ENCODE measurements at places on chromosomes 7 and 10. TPM values are rescaled to one million over a fixed set of nuclear protein-coding genes. Genes with fewer than 3 reads are reported as not detected.

NXPH1 gene
- not detected for total RNA-seq

CTAGE4 gene
- total RNA-seq, result 1.9 TPM

DNA sequence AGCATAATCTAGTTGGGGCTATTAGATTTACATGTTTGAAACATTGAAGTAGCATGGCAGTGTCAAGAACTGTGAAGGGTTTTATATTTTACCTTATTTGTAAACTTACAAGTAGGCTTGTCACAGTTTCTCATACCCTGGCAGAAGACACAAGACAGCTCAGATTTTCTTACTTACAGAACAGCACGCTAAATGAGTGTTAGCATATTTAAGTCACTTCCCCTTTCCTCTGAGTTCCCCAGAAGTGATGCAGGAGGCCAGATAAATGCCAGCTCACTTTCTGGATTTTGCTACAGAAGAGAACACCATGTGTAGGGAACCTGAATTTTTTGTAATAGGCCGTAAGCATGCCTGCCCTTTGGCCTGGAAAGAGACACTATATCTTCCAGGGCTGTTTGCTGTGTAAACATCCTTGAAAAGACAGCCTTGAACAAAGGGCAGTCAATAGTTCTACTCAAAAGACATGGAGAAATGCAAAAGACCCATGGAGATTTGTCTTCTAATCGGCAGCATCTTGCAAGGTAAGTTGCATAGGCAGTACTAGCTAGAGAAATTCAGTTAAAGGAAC is 279.1 kb downstream of the PHF14 start:
- no peak overlapping the region for H3K4me3 ChIP-seq
- H3K4me1 ChIP-seq, result no peaks in the 10 kb centered on the region
- no peaks in the 10 kb centered on the region for H3K27me3 ChIP-seq

- DNase-seq, result no peak
- H3K4me1 ChIP-seq, result no peaks in the 10 kb centered on the region
- H3K36me3 ChIP-seq, result peaks cover 15% of the 10 kb centered on the region
- no peak overlapping the region for H3K27ac ChIP-seq
Observed at GRCh38 chr10:96904648-96905047, 72.5 kb downstream of the LCOR start.

ASZ1 gene
- not detected for total RNA-seq

ZNF736 gene
- total RNA-seq, result 31.2 TPM

DNA sequence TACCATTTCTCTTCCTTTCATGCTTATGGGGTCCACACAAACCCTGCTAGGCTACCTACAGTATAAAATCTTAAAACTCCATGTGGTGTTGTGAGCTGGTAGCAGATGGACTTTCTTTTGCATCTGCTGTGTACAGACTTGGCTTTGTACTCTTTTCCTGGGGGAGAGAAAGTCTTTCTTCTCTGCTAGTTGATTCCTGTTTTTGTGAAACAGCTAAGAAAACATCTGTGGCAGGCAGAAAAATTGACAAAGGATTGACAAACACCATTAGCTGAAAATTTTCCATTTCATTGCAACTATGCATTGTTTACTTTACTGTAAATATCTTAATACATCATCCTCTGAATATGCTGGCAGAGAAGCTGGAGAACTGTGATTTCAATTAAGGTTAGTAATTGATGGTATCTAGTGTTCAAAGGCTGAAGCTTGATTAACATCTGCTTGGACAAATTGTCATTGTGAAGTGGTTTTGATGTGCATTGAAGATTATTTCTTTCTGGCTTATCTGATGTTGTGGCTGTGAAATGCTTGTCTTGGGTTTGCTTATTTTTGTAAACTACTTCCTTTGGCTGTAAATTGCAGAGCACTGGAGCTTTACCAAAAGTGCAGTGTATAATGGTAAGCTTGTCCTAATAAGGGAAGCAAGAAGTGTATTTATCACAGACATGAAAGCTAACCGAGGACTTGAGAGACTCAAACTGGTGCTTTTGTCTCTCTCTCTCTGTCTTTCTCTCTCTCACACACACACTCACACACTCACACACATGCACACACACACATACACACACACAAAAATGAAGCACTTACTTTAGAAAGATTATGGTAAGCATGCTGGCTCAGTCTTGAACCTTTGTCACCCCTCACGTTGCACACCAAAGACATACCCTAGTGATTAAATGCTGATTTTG is at the start of gene FOXP2:
FOXP2 (plus strand) TSS at position 660 of the 908 bp plus-strand sequence. CDS start 11,697 bp downstream, outside the sequence.
- no peaks in the 10 kb centered on the region for H3K4me1 ChIP-seq
- no peaks in the 10 kb centered on the region for H3K36me3 ChIP-seq
- H3K27me3 ChIP-seq, result no peaks in the 10 kb centered on the region
- H3K4me3 ChIP-seq, result no peak within 1 kb of the TSS
- DNase-seq, result no peak

AZGP1 gene
- total RNA-seq, result 1.3 TPM

DNA sequence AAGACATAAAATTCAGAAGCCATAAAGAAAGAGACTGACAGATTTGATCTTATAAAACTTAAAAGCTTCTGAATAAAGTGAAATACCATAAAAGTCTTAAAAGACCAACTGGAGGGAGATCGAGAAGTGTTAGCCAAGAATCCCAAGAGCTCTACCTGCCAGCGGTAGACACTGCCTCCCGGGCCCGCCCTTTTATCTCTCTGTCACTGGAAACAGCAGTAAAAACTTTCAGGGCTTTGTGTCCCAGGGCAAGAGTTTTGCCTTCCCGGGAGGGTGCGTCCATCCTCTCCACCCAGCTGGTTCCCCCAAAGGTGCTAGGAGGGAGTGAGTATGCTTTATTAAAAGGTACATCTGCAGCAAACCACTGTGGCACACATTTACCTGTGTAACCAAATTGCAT is 5.8 kb downstream of the PLA2G12B start:
- no peaks in the 10 kb centered on the region for H3K27me3 ChIP-seq
- H3K36me3 ChIP-seq, result no peaks in the 10 kb centered on the region
- no peak overlapping the region for H3K4me3 ChIP-seq
- H3K4me1 ChIP-seq, result no peaks in the 10 kb centered on the region
- H3K27ac ChIP-seq, result no peak overlapping the region

DNA sequence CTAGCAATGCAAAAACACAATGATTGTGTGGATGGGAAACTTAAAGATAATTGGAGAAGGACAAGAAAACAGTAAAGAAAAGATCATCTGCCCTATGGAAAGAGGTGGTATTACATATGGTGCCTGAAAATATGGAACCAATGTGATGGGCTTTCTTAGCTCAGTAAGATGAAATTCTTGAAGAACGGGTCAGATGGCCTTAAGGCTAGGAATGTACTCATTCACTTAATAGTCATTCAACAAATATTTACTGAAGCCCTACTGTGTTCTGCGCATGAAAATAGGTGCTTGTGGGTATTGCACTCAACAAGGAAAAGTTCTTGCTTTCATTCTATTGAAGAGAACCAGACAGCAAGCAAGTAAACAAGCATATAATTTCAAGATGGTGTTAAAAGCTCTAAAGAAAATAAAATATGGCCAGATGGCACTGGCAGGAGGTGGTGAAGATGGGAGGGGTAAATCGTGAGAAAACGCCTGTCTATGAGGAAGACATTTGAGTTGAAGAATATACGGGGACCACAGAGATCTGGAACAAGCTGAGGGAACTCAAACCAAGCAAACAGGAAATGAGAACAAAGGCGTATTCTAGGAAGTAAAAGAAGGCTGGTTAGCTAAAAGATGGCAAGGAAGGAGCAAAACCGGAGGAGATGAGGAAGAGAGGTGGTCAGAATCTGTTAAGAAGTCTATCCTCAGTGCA is 179.7 kb downstream of the ANK3 start:
- no peak overlapping the region for H3K4me3 ChIP-seq
- H3K27me3 ChIP-seq, result no peaks in the 10 kb centered on the region
- peaks cover 4% of the 10 kb centered on the region for H3K4me1 ChIP-seq
- no peak overlapping the region for H3K27ac ChIP-seq
- DNase-seq, result no peak
- H3K36me3 ChIP-seq, result no peaks in the 10 kb centered on the region

BMI1 gene
- total RNA-seq, result 63.6 TPM

DNA sequence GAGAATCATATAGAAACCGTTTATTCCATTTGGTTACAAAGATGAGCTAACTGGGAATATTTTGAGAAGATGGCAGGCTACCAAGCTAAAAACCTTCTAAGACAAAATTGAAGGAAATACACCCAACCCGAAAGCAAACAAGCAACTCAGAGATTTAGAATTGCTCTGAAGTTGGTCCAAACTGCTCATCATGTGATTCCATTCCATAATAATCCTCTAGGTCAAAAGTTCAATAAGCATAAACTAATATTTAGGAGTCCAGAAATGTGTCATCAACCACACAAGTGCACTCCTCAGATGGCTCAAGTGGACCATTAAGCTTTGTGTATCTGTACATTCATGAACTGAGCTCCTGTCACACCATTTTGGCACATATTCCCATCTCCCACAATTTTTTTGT is 28.7 kb downstream of the DGKI start:
- no peaks in the 10 kb centered on the region for H3K36me3 ChIP-seq
- H3K27ac ChIP-seq, result no peak overlapping the region
- H3K4me1 ChIP-seq, result no peaks in the 10 kb centered on the region
- H3K4me3 ChIP-seq, result no peak overlapping the region
- DNase-seq, result no peak

- H3K27me3 ChIP-seq, result no peaks in the 10 kb centered on the region
- DNase-seq, result no peak
Observed at GRCh38 chr7:121151774-121152221, 163.3 kb downstream of the CPED1 start.

DNA sequence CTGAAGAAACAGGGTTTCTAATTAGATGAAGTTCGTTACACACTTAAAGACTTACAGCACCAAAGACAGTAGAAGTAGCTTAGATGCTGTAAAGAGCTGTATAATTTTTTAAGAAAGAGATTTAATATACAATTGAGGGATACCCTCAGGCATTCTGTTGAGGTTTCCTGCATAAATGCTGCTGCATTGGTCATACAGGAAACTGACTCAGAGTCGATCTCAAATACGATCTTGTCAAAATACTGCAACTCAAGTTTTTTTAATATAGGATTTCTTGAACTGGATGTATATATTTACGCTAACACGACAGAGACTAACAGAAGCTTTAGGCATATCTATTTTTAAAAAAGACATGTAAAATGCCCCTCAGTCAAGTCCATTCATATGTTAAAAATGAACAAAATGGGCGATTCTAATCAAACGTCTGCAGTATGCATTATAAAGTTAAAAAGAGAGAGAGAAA is 2.4 kb upstream of the ARID5B start:
- H3K36me3 ChIP-seq, result no peaks in the 10 kb centered on the region
- no peak for DNase-seq
- H3K27me3 ChIP-seq, result no peaks in the 10 kb centered on the region
- peak overlapping the region; percentile 77 for H3K27ac ChIP-seq
- no peak overlapping the region for H3K4me3 ChIP-seq

DNA sequence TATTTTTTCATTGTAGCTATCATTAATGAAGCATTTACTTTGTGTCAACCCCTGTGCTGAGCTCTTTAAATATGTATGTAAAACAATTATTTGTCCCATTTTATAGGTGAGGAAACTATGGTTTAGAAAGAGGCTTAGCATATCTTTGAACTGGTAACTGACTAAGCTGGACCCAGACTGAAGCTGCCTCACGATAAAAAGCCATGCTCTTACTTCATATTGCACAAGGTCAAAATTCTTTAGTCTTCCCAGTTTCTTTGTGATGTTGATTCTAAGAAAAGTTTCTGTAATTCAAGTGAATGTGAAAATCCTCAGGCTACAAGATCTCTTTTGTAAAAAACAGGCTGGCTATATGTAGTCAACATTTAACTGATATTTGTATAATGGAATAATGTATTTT is 46.6 kb upstream of the SLC16A12 start:
- H3K36me3 ChIP-seq, result no peaks in the 10 kb centered on the region
- H3K27me3 ChIP-seq, result no peaks in the 10 kb centered on the region
- DNase-seq, result no peak
- H3K4me3 ChIP-seq, result no peak overlapping the region
- no peak overlapping the region for H3K27ac ChIP-seq

DNA sequence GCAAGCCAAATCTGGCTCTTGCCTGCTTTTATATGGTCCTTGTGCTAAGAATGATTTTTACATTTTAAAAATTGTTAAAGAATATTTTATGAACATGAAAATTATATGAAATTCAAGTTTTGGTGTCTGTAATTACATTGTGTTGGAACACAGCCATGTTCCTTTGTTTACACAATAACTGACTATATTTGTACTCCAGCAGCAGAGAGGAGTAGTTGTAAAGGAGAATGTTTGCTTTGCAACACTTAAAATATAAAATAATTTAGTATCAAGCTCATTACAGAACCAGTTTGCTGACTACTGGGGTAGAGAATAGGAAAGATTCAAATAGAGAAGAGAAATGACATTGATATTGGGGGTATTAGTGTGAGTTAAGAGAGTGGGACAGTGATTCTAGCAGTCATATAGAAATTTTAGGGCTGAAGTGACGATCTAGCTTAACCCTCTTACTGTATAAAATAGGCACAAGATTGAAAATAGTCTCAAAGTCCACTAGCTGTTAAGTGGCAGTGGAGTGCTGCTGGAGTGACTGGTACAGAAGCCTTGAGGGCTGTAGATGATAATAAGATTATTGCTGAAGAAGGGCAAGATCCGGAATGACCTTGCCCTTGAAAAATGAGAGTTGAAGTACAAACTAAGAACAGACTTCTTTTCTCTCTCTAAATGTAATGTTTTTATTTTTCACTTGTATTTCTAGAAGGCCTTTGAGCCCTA is 28.2 kb downstream of the SGPL1 start:
- H3K27ac ChIP-seq, result no peak overlapping the region
- no peaks in the 10 kb centered on the region for H3K4me1 ChIP-seq
- no peak overlapping the region for H3K4me3 ChIP-seq
- peaks cover 19% of the 10 kb centered on the region for H3K36me3 ChIP-seq
- no peak for DNase-seq
- no peaks in the 10 kb centered on the region for H3K27me3 ChIP-seq

DNA sequence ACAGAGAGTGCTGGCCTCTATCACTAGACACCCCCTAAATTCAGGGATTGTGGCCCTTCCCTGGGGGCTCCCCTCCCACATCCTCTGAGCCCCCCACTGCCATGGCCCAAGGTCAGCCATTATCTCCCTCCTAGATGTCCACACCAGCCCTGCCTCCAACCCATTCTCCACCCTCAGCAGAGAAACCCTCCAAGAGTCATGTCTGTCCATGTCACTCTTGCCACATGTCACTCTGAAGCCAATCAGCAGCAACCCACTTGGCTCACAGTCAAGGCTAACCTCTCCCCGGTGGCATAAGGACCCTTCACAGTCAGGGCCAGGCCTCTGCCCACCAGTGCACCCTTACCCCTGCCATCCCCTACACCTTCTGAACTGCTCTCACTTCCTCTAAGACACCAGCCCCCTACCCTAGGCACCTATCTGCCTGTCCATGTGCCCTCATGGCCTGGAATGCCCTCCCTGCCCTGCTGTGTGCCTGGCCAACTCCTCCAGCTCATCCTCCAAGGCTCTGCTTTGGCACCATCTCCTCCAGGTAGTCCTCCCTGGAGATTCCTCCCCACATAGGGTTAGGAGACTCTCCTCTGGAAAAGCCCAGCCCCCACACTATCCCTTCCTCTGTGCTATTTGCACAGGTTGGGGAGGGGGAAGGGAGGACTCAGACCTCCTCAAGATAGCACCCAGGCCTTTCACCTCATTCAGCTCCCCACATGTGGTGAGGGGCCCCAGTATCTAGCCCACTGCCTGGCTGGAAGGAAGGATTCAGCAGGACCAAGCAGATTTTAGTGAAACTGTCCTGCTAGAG is 83.7 kb downstream of the GRID1 start:
- H3K4me1 ChIP-seq, result no peaks in the 10 kb centered on the region
- DNase-seq, result no peak
- no peak overlapping the region for H3K4me3 ChIP-seq
- H3K27me3 ChIP-seq, result peaks cover 29% of the 10 kb centered on the region
